ENCODE measurements at places on chromosomes 4 and X.

DNA sequence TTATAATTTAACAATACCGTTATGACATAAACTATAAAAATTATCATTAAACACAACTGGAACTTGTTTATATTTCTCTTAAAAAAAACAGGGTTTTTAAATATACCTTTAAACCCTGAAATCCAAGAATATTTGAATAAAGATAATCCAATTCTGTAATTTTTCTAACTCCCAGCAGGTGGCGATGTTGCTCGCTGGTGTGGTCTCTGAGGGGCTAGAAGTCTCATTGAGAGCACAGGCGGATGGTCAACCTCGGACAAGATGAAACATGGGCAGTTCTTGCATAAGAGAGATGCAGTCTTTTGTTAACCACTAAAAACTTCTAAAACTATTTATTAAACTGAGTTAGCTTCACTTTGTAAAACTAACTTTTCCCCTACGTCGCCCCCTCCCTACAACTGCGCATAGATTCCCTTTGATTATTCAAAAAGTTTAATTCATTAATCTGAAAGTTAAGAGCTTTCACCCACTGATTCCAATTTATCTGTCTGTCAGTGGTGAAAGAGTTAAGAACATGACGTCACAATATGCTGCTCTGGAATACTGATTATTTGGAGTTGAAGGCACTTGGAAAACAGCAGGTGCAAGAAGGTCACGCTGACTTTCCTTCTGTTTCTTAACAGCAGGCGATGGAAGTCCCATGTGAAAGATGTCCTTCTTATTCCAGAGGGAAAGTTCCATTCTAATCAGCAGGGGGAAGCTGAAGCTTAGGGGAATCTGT, 29.5 kb downstream of the DMP1 start:
- no peak for DNase-seq

DNA sequence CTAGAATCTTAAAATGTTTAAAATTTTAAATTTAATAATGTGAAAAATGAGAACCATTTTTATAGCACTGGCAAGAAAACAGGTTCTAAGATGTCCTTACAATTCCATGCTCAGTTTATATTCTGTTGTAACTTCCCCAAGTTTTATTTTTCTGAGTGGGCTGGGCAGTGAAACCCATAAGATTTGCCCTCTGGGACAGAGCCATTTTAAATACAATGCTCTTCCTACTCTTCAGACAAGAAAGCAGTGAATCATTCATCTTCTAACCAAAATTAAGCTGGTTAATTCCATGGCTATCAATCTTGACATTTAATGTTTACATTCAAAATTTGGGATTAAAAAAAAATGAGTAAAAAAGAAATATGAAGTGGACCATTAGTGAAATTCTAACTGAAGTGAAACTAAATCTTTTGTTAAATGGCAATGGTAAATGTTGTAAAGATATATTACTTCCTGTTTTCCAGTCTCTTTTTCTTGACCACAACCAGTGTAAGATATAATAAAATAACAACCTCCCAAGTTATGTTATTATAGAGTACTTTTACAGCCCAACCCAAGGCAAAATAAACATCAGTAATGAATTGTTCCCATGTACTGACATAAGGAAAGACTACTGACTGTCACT, 37.2 kb upstream of the PTPN13 start:
- peak; percentile 14 for DNase-seq

DNA sequence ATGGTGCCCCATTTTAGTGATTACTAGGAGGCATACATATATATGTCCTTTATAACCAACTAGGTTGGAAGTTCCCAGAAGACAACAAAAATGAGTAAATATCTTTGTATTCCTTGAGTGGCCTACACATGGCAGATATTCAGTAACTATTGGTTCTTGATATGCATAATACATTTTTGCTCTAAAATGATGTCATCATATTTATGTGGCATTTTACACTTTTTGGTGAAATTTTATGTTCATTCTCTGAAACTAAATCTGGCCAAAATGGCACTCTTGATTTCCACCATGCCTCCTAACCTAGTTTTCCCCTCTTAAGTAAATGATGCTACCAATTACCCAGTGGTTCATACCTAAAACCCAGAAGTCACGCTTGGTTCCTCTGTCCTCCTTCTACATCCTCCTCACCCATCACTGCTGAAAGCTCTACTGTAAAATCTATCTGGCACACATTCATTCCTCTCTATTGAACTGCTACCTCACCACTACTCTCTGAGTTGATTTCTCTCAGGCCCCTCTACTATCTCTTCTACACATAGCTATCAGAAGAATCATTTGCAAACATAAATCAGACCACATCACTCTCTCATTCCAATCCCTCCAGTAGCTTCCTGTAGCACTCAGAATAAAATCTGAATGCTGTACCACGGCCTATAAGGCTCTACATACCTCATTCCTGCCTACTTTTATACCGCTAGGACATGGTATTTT, 13.4 kb downstream of the SLC10A7 start:
- no peak for DNase-seq

GRCh38 chr4:124279741-124280140, 432.8 kb downstream of the ANKRD50 start:
- DNase-seq, result no peak

DNA sequence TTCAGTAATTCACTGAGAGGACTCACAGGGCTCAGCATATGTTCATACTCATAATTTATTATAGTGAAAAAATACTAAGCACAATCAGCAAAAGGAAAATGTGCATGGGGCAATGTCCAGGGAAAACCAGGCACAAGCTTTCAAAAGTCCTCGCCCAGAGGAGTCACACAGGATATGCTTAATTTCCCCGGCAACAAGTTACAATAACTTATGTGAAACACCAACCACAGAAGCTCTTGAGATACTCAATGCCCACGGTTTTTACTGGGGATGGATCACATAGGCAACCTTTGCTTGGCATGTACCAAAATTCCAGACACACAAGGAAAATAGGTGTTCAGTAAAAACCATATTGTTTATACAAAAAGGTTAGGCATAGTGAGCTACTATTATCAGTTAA, 38.5 kb upstream of the STPG2 start:
- peak; percentile 1 for DNase-seq

- DNase-seq, result no peak
Observed at GRCh38 chr4:78057135-78057599, at the start of gene FRAS1. FRAS1 (plus strand) TSS chr4:78057323; CDS start chr4:78058010, 687 bp downstream.

- no peak for DNase-seq
Observed at GRCh38 chr4:110653321-110654253, 30.7 kb upstream of the PITX2 start.

- no peak for DNase-seq
Observed at GRCh38 chr4:153440475-153440874, 25.7 kb upstream of the TMEM131L start.

GRCh38 chr4:26050212-26050643, 136.2 kb downstream of the SMIM20 start:
- DNase-seq, result no peak

DNA sequence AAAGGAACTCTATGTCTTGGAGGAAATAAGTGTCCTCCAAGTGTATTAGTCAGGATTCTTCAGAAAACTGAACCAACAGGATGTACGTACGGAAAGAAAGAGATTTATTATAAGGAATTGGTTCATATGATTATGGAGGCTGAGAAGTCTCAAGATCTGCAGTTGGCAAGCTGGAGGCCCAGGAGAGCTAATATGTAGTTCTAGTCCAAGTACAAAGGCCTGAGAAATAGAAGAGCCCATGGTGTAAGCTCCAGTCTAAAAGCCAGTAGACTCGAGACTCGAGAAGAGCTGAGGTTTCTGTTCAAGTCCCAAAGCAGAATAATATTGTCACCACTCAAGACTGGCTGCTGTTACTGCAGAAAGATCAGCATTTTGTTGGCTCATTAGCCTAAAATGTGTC, 65.3 kb upstream of the EFNB1 start:
- DNase-seq, result no peak

DNA sequence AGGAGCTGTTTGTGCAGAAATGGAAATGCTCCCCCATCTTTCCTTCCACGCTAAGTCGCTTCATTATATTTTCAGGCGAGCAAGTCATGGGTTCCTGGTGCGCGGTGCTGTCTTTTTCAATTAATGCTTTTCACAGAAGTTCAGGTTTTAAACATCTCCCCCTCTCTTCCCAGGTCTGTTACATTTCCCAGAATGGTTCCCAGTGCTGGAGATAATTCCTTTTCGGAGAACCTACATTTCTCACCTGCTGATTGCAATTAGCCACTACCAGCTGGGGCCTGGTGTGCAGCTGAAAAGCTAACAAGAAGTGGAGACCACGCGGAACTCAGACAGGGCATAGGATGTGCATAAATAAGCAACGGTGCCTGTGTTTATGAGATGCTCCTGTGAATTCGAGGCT, 217.8 kb downstream of the MID1IP1 start:
- DNase-seq, result no peak

DNA sequence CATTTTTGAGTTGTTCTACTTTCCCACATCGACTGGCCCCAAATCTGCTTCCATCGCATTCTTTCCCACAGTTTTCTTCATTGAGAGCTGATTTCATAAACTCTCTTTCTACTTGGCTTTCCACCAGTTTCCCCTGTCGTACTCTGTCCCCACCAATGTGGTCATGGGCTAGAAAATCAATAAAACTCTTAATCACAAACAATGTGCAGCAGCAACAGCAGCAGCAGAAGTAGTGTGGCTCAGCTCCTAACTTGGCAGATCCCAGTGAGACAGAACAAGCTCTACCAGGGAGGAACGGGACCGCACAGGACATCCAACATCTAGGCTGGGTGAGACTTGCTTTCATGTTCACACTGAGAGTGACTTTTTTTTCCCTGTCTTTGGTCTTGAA, 3.1 kb upstream of the SETD7 start:
- no peak for DNase-seq

DNA sequence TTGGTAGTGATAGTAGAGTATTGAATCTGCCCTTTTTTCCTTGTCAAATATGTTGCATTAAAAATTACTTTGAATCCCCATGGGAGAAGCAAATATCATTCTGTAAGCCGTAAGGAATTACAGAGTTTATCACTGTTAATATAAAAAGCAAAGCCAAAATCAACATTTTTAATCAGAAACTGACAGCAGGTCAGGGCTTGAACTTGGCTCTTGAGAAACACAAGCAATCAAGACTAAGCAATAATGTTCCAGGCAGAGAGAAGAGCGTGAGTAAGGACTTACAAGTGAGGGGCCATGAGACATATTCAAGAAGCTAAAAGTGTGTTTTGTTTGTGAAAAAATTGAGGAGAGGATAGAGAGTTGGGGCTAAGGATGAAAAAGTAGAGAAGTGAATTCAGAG, 68.2 kb downstream of the ARHGAP6 start:
- DNase-seq, result no peak

- DNase-seq, result no peak
Observed at GRCh38 chr4:157514711-157515110, 294.2 kb downstream of the GRIA2 start.

DNA sequence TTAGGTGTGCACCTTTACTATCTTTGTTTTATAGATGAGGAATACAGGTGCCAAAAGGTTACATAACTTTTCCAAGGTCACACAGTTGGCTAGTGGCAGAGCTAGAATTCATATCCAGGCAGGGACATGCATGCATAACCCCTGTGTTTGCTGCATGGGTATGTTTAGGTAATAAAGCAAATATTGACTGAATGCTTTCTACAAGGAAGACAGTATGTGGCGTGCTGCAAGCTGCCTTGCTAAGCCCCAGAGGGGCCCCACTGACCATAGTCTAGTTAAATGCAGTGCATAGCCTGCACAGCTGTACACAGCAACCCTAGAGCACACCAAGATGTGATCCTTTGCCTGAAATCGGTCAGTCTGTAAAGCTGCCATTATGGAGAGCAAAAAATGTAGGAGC, 320.5 kb upstream of the IGFBP7 start:
- no peak for DNase-seq

GRCh38 chr4:17722356-17722700, 59.1 kb downstream of the FAM184B start:
- no peak for DNase-seq

DNA sequence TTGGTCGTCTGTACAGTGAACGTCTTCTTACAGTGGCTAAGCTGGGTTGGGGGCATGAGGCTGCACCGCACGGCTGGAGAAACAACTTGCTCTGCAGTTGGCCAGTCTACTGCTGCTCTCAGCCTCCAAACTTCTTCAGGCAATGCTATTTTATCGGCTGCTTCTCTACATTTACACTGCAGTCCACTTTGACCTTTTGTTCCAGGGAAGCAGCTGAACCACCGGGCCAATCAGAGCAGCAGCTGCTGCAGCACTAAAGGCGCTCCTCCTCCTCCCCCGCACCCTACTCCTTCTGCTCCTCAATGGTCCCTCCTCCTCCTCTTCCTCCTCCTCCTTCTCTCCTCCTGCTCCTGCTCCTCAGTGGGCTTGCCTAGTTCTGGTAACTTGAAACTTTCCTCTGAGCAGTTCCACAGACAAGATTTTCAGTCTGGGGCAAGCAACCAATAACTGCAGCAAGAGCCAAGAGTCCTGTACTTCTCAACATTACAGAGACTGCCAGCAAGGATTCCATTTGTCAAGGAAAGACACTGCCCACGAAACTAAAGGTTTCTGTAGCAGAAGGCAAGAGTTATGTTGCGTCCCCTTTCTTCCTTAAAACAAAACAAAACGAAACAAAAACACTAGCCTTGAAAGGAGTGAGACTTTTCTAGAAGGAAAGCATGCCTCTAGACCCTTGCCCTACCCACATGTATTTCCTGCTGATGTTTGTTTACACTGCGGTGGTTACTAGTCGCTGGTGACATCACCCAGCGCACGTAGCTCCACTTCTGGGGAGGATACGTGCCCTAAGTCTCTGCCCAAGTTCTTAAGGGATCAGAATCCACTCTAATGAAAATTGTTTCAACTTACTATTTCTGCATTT, 125.7 kb upstream of the NAP1L5 start:
- DNase-seq, result peak; percentile 86

GRCh38 chr4:76235915-76236314, 15.6 kb upstream of the FAM47E start:
- DNase-seq, result peak; percentile 31

DNA sequence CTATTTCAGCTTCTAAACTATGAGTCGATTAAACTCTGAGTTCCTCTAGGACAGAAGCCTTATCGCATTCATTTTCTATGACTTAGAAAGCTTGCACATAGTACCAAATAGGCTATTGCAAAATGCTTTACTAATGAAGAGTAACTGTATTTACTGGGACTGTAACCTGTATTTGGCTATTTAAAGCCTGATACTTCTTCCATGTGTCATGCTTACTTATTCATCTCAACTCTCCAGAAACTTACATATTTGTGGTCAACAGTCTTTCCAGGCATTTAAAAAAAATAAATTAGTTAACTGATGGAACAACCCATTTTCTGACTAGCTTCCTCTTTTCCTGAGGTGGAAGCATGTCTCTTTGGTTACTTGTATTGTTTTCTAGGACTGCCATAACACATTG, 467.9 kb downstream of the PCDH11X start:
- DNase-seq, result no peak

- DNase-seq, result no peak
Observed at GRCh38 chrX:17409566-17410290, 34.7 kb downstream of the NHS start.

- DNase-seq, result no peak
Observed at GRCh38 chrX:154417157-154417556, 5.8 kb downstream of the TAFAZZIN start.

- DNase-seq, result no peak
Observed at GRCh38 chrX:24464498-24464835, 619 bp upstream of the PDK3 start.

GRCh38 chrX:153433781-153434285, 12.0 kb downstream of the TREX2 start:
- DNase-seq, result no peak

GRCh38 chr4:65302145-65302544, 368.1 kb downstream of the EPHA5 start:
- no peak for DNase-seq

Data from epithelial cell of prostate (primary cell).